EH (cell line): ENCODE measurements at places on chromosomes 12 and 14.

- DNase-seq = no peak
Measured at GRCh38 chr14:51619561-51619960, 32.1 kb upstream of the FRMD6 start.

DNA sequence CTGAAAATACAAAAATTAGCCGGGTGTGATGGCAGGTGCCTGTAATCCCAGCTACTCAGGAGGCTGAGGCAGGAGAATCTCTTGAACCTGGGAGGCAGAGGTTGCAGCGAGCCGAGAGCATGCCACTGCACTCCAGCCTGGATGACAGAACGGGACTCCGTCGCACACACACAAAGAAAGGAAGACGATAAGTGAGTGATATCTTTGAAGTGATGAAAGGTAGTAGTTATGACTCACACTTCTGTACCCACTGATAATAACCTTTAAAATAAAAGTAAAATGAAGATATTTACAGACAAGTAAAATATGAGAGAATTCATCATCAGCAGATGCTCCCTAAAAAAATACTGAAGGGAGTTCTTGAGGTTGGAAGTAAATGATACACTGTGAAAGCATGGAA is 171.3 kb upstream of the CRY1 start:
- no peak for DNase-seq

DNA sequence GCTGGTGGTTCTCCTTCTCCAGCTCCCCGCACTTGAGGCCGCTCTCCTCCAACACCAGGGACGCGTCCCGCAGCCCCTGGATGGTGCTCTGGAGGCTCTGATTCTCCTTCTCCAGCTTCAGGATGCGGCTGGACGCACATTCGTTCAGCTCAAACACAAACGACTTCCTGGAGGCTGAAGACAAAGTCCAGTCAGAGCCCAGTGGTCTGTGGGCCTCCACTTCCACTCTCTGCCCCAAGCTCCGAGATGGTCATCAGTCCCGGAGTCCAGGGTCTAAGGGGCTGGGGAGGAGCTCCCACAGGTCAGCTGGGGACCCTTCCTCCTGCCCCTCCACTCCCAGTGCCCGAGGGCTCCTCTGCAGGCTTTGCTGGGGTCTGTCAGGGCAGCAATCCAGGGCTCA is 76.6 kb upstream of the GPR68 start:
- DNase-seq = no peak

DNA sequence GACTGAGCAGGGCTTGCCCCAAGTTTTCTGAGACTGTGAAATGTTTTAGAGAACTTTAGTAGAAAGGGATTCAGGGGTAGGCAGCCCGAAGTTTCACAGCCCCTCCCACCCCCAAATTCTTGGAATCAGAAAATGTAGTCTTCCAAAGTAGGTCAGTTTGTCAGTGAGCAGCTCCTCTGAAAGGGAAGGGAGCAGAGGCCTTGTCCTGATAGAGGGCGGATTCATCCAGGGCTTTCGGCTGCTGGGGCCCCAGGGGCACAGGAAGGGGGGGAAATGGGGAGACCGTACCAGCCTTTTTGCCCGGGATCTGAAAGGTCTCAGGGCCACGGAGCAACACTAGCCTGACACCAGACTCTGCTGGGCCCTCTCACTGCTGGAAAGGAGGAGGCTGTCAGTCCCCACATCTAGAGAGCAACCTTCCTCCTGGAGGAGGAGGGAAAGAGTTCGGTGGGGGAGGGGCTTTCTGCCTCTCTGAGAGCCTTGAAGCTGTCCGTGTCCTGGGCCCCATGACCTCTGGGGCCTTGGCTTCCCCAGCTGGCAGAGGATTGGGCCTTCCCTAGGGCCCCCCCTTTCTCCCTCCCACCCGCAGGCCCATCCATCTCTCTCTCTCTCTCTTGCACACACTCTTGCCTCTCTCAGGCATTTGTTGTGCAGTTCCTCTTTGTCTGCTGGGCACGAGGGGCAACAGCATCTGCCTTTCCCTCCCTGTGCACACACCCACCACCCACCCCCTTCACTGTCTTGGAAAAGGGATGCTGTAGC is at the start of gene IKZF4:
IKZF4 (plus strand) TSS at position 621 of the 762 bp plus-strand sequence. CDS start 451 bp downstream, outside the sequence.
- peak; percentile 25 for DNase-seq

DNA sequence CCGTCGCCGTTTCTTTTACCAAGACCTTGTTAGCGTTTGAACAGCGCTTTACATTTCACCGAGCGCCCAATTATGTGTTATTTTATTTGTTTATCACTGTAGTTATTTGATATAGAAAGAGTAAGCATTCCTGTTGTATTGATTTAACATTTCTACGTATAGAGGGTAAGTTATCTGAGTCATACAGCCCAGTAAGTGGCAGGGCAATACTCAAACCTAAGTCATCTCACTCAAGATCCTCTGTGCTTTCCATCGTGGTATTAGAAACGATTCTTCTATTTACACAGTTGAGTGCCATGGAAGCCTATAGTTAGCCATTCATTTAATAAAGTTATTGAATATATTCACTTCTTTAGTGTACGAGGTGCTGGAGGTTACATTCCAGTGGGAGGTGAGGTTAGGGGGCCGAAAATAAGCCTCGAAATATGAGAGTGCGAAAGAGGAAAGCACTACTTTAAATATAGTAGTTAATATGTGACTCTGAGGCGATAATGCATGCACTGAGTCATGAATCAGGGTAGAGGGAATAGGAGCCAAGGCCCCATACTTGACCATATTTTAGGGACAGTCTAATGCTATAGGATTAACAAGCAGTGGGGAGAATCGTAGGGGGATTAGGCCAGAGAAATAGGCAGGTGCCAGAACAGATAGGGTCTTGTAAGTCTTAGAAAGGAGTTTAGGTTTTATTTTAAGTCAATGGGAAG is 629 bp downstream of the RAD51AP1 start:
- no peak for DNase-seq

DNA sequence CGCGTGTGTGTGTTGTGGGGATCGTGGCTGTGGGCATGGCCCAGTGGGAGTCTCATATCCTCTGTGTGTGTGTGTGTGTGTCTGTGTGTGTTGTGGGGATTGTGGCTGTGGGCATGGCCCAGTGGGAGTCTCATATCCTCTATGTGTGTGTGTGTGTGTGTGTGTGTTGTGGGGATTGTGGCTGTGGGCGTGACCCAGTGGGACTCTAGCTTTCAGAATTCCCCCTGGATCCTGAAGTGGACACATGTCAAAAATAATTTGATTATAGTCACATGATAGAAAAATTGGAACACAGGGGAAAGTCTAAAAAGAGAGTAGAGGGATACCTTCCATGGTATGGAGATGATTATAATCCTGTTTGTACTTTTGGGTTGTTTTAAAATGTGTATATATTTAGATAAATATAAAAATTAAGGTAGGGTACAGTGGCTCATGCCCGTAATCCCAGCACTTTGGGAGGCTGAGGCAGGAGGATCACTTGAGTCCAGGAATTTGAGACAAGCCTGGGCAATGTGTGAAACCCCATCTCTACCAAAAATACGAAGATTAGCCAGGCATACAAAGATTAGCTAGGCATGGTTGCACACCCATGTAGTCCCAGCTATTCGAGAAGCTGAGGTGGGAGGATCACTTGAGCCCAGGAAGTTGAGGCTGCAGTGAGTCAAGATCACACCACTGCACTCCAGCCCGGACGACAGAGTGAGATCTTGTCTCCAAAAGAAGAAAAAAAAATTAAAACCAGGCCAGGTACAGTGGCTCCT is 11.0 kb downstream of the PAPLN start:
- peak; percentile 35 for DNase-seq

- peak; percentile 65 for DNase-seq
Measured at GRCh38 chr12:92558806-92559205, 144.0 kb upstream of the PLEKHG7 start.

DNA sequence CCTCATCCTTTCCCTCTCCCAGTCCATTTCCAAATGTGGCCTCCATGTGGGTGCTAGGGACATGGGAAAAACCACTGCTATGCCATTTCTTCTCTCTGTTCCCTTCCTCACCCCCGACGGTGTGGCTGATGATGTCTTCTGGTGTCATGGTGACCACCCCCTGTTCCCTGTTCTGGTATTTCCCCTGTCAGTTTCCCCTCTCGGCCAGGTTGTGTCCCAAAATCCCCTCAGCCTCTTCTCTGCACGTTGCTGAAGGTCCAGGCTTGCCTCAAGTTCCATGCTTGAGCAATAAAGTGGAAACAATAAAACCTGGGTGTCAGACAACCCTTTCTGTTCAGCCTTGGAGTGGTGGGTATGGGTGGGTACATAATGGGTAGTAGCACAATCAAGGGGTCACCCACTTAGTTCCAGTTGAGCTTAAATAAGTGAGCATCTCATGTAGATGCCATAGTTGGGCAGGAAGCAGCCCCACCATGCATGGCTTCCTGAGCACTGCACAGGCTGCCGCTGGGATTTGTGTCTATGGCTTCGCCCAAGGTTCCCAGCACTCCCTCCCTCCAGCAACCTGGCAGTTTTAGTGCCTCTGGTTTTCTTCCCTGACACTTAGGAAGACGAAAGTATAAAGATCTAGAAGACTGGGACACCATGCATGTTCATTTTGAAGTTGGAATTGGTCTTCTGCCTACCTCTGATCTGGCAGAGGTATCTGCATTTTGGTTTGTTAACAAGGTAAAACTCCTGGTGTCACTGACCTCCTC is 8.7 kb upstream of the ITFG2 start:
- no peak for DNase-seq
